Stimulated activated CD8-positive, alpha-beta memory T cell treated with anti-CD3 and anti-CD28 coated beads, Interleukin-4, amount 100 ng/mL, for 4 hours (primary cell): ENCODE measurements at places on chromosomes 3 and 15.

GRCh38 chr15:31013863-31014607 is 22.6 kb upstream of the MTMR10 start:
- DNase-seq: no peak

GRCh38 chr15:68730976-68731897 is 89.5 kb downstream of the ANP32A start:
- no peak for DNase-seq

DNA sequence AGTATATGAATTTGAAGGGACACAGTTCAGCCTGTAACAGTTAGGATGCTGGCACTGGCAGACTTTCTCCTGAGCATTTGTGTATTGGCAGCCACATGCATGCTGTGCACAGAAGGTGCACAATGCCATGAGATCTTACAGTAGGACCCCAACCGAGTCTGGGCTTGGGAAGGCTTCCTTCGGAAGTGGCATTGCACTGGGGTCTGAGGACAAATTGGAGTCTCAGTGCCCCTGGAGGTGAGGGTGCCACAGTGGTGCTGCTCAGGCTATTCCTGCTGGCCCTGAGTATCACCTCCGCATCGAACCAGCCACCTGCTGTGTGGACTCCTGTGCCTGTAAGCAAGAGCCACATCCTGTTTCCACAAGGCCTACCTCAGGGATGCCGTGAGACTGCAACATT is 99.5 kb downstream of the DNAJB8 start:
- DNase-seq: no peak

DNA sequence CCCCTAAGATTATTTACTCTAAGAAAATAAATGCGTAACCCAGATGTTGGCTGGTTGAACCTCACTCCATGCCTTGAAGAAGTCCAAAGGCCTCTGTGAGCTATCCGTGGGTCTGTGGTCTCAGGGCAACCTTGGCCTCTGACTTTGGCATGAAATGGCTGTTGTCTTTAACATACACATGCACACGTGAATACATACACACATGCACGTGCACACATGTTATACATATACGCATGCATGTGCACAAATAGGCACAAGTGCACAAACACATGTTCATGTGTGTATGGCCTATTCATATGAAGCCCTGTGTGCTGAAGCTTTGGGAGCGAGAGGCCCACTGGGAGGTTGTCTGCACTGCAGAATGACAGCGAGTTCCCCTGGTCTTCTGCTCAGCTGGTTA is 50.8 kb downstream of the KLF15 start:
- DNase-seq: no peak

DNA sequence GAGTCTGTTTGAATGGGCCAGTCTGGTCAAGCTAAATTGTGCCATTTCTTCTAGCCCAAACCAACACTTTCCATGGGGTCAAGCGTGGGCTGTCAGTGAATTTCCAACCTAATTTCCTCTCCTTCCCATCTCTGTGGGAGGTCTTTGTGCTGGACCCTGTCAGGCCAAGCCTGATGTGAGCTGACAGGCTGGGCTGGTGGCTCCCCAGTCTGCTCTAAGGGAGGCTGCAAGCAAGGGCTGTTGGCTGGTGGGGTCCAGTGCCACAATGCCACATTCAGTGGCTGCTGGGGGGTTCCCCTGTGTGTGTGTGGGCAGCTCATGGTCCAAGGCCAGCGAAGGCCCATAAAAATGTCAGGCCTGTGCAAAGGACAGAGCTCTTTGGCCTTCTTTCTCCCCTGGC is 216.1 kb downstream of the OPA1 start:
- DNase-seq: no peak

- DNase-seq: no peak
These were observed 11.5 kb downstream of the RABL3 start for GRCh38 chr3:120730576-120731542.

DNA sequence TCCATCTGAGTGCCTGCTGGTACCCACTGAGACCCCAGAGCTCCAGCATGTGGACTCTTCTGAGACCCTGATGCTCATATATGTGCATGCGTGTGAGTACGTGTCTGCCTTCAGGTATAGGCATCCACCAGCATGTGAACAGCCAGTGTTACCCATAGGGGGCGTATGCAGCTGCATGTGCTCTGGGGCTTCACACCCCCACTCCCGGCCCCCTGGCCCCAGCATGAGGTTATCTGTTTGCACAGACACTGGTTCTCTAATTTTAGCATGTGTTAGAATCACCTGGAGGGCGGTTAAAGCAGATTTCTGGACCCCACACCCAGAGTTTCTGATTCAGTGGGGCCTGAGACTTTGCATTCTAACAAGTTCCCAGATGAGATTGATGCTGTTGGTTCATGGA is 824 bp upstream of the CILP start:
- peak; percentile 8 for DNase-seq

- DNase-seq: no peak
These were observed 47.7 kb downstream of the CYP19A1 start for GRCh38 chr15:51290720-51291119.

GRCh38 chr3:119669906-119670570 is 7.2 kb downstream of the COX17 start:
- DNase-seq: no peak

GRCh38 chr15:85452436-85452835 is 72.0 kb downstream of the AKAP13 start:
- DNase-seq: no peak

DNA sequence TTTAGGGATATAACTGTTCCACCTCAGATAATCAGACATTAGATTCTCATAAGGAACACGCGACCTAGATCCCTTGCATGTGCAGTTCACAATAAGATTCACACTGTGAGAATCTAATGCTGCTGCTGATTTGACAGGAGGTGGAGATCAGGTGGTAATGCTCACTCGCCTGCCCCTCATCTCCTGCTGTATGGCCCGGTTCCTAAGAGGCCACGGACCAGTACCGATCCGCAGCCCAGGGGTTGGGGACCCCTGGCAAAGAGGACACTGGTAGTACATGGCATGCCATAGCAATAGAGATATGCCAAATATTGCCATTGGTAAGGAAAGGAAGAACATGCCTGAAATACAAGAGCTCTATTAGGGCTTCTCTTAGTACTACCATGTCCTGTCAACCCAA is 59.7 kb downstream of the LSM3 start:
- no peak for DNase-seq

- DNase-seq: no peak
These were observed 280.2 kb upstream of the NR2E3 start for GRCh38 chr15:71530116-71530515.

- DNase-seq: no peak
These were observed 40.1 kb upstream of the PDCD6IP start for GRCh38 chr3:33758281-33758680.

- DNase-seq: no peak
These were observed 708.3 kb downstream of the FHIT start for GRCh38 chr3:60542995-60543394.

DNA sequence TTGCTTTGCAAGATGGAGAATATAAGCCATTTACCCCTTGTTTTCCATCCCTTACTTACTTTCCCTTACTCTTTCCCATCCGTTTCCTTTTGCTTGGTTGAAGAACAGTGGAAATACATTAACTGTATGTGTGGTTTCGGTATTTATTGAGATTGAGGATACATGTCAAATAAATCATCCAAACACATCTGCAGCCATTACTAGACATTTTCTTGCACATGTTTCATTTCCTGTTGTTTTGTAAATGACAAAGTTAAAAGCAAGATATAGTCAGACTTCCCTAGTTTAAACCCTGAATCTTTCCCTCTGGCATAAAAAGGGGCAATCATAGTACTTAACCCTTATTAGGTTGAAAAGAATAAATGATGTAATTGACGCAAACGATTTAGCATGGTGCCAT is 82.1 kb upstream of the BCHE start:
- DNase-seq: no peak

GRCh38 chr3:46221391-46221790 is 13.3 kb upstream of the CCR1 start:
- no peak for DNase-seq
